Motor neuron (in vitro differentiated cells): ENCODE measurements at places on chromosomes 7 and 10. TPM values are rescaled to one million over a fixed set of nuclear protein-coding genes. Genes with fewer than 3 reads are reported as not detected.

Gene CALHM2
- total RNA-seq, result 1.1 TPM in 2 replicates

Gene C7orf33
- total RNA-seq, result 0.14 TPM in 1 of 2 replicates, not detected in the other

Gene WNT16
- total RNA-seq, result 0.18 and 0.41 TPM in 2 replicates

Gene SPDYE1
- total RNA-seq, result 0.22 and 0.50 TPM in 2 replicates

Gene WDFY4
- 2.0 and 2.9 TPM in 2 replicates for total RNA-seq

Gene SEC31B
- total RNA-seq, result 21.0 and 24.0 TPM in 2 replicates

Gene PGAM1
- 355 and 420 TPM in 2 replicates for total RNA-seq

Gene ATP6V0A4
- total RNA-seq, result 0.27 and 0.31 TPM in 2 replicates

Gene FEZF1
- total RNA-seq, result not detected in 2 replicates

Gene CRHR2
- 0.22 TPM in 1 of 2 replicates, not detected in the other for total RNA-seq

Gene GRM3
- total RNA-seq, result 0.19 TPM in 1 of 2 replicates, not detected in the other

Gene CLEC5A
- total RNA-seq, result 0.13 and 0.38 TPM in 2 replicates

Gene NRCAM
- 1.5 and 2.8 TPM in 2 replicates for total RNA-seq

Gene UNCX
- not detected in 2 replicates for total RNA-seq

Gene NT5C2
- total RNA-seq, result 99.3 and 103 TPM in 2 replicates

Gene CYP2E1
- 0.63 and 0.73 TPM in 2 replicates for total RNA-seq

Gene SCIN
- 1.2 and 3.6 TPM in 2 replicates for total RNA-seq

Gene CABCOCO1
- 1.3 and 1.4 TPM in 2 replicates for total RNA-seq

Gene GPR26
- 0.04 and 0.66 TPM in 2 replicates for total RNA-seq

Gene PSPH
- 22.1 and 24.8 TPM in 2 replicates for total RNA-seq
